Stimulated activated CD4-positive, alpha-beta T cell treated with anti-CD3 and anti-CD28 coated beads, Interleukin-4, amount 100 ng/mL, for 4 hours (primary cell): ENCODE measurements at places on chromosomes 13 and 19.

DNA sequence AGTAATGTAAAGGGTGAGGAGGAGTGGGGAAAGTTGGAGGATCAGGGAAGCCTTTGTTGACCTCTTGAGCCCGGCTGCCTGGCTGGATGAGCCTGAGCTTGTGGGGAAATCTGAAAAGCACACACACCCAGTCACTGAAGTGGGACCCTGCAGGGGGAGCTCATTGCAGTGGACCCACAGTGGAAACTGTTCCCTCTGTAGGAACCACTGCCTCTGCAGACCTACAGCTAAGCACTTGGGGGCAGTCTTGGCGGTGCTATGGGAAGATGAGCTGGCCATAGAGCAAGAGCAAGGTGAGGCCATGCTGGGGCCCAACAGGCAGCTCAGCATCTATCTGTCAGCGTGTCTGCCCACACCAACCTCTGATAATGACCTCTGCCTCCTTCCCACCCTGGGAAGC lies 294.8 kb downstream of the TSHZ3 start:
- peak; percentile 14 for DNase-seq

- no peak for DNase-seq
Measured at GRCh38 chr13:110119935-110120905, 186.7 kb downstream of the COL4A1 start.

DNA sequence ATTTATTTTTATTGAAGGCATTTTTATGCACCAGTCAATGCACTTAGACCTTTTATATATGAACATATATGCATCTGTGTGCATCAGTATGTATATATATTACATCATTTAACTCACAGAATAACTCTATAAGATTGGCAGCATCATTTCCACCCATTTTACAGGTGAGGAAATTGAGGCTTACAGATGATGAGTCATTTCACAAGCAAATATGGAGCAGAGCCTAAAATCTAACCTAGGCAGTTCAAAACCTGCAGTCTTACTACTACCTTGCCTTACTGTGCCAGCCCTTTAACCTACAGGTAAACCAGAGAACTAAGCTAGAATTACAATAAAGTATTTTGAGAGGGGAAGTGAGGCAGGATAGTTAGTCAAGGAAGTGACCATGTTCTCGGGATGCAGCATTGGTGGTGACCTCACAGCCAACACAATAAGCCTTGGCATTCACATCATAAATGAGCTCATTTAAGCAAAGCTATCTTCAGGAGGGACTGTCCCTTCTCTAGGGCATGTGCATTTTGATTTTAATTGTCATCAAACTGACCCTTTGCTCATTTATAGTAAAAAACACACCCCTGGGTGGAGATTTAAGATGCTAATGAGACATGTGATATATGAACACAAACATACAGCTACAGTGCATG lies 274.3 kb downstream of the DCLK1 start:
- no peak for DNase-seq

DNA sequence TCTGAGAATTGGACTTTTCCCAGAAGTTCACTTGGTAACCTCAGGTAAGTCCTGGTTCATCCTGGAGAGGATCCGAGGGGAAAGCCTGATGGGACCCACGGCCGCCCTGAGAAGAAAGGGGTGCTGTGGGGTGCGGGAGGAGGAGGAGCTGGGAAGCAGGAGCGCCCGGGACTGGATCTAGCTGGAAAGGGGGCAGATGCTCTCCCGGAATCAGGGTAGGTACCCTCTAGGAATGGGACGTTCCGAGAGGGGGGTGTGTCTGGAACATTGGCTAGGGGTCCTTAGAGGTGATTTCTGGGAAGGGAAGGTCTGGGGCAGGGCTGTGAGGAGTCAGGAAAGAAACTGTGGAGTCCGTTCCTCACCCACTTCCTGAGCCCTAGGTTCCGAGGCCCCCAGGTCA lies 38.7 kb upstream of the ZNF492 start:
- no peak for DNase-seq

GRCh38 chr19:8513036-8513686 lies 806 bp downstream of the ZNF414 start:
- no peak for DNase-seq

DNA sequence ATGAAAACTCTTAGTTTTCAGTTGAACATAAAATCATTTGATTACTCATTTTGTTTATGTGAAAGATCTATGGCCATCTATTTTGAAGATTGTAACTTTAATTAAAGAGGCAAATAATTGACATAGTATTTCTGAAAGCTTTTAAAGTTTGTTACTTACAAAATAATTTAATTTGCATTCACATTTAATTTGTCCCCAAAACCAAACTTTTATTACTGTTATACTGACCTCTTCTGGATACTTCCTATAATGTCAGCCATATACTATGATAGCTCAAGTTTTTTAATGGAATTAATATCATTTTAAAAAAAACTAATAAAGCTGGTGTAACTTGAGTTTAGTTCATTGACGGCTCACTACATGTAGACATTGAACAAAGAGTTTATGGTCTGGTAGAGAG lies 4.9 kb upstream of the SGCG start:
- DNase-seq, result no peak

GRCh38 chr13:100751826-100752225 lies 77.2 kb upstream of the TMTC4 start:
- no peak for DNase-seq

DNA sequence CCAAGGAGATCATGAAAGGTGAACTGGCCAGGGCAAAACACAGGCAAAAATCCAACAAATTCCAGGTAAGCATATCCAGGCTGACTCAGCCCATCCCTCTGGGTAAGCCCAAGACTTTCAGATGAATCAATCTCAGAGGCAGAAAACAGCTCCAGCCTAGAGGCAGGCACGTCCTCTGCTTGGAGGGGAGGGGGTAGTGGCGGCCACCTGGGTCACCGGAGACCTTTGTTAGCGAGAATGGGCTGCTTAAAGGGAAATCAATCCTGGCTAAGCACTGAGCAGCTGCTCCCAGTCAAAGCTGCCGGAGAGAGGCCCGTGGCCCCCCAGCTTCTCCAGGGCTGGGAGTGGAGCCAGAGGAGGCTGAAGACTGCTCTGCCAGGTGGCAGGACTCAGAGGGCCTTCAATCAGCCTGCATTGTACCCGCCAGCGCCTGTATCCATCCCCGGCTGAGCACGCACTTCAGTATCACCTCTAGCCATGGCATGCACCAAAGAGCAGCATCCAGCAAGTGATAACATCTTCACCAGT lies 48.2 kb downstream of the PIN1 start:
- DNase-seq, result no peak

- DNase-seq, result no peak
Measured at GRCh38 chr19:57016491-57016890, 103.3 kb upstream of the USP29 start.

DNA sequence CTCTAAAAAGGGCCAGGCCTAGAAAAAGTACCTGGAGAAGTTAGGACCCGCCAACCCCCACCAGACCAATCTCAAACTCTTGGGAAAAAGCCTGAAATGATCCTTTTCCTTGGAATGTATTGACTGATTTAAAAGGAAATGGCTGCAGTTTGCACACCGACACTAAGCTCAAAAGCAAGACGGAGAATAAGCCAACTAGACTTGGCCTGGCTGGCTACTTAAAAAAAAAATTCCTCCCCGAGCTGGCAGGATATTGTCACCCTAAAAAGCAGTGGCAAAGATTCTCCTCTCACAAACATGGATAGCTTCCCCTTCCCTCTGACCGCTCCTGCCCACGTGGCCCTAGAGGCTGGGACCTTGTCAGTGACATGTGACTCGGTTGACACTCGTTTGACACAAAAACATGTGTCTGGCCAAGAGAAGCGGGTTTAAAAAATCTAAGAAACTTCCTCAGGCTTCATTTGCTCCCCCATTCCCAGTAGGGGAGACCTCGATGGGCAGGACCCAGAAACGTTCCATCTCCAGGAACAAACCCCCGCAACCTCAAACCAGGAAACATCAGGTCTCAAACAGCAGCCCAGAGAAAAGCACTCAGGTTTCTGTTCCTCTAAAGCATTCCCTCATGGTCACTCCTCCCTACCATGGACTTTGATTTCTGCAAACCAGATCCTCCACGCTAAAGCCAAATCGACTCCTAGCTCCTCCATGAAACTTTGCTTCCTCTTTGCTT lies 1.3 kb downstream of the RFX1 start:
- DNase-seq, result no peak

DNA sequence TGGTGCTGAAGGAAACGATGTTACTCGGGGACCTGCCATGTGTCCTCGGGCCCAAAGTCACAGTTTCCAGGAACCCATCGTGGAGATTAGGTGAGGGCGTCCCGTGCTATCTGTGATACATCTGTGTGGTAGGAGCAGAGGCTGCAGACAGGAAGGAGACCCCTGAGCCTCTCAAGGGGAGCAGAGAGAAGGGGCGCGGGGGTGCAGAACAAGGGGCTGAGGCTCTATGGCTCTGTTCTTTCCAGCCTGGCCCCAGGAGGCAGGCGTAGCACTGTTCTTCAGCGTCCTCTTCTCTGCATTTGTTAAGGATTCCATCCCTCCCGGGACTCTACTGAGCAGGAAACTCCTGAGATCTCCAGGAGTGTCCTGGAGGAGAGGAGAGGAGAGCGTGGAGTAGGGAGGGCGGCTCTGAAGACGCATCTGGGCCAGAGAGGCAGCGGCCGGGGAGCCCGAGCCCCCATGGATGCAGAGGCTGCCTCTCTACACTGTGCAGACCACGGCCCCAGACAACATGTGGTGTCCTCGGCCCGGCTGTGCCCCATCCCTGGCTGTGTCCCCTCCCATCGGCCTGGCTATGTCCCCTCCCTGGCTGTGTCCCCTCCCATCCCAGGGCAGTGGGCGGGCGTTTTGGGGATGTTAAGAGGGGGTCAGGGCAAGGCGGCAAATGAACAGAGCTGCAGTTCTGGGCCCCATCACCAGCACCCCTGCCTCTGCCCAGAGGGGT lies 118.0 kb downstream of the ATP11A start:
- no peak for DNase-seq

GRCh38 chr13:37495046-37495445 lies 103.5 kb downstream of the POSTN start:
- DNase-seq, result no peak

DNA sequence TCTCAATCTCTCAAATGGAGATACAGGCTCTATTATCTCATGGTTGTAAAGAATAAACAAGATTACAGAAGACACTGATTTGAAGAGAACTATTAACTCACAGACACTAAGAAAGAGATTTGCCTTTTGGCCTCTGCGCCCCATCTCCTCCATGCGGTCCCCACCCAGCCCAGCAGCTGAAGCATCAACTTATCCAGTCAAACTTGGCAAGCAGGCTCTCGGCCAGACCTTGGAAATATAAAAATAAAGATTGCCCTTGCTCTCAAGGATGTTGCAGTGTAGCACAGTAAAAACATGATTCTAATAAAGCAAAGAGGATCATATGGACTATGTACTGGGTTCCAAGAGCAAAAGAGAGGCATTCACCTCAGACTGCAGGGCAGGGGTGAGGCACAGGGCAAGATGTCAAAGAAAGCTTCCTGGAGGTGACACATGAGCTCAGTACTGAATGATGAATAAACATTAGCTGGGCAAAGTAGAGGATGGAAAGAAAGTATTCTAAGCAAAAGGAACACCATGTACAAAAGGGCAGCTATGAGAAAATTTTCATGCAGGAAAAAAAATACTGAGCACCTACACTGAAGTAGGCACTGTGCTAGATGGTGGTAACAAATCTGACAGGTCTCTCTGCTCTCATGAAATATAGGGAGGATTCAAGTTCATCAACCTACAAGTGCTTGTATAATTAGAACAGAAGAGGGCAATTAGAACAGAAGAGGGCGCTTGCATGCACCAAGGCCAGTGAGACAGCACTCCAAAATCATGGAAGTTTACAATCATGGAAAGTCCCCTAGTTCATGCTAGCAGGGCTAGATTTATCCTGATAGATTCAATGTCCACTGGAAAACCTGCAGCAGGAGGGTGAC lies 85.0 kb downstream of the SACS start:
- no peak for DNase-seq
